Stimulated activated CD4-positive, alpha-beta T cell treated with anti-CD3 and anti-CD28 coated beads, Interleukin-12 subunit alpha, Interleukin-12 subunit beta, amount 100 ng/mL, for 48 hours (primary cell): ENCODE measurements at places on chromosomes 2 and 18.

- DNase-seq, result no peak
Measured at GRCh38 chr2:50225021-50225928, 806.7 kb downstream of the NRXN1 start.

DNA sequence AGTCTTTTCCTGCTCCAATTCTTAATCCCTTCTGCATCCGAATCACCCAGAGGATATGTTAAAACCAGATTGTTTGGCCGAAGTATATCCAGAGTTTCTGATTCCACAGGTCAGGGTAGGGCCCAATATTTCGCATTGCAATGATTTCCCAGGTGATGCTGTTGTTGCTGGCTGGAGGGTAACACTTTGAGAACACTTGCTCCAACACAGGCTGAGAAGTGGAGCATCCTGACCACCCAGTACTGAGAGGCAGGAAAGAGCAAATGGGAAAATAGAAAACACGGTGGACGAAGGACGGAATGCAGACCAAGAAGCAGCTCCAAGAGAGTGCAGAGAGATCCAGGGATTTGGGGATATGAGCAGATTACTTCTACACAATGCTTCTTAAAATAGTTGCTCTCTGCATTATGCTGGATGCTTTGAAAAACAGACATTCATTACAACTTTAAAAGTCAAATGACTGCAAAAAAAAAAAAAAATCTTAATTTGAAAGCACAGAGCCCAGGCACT is 362.2 kb upstream of the SLC14A2 start:
- no peak for DNase-seq

GRCh38 chr2:211133766-211134165 is 577.4 kb downstream of the CPS1 start:
- no peak for DNase-seq

DNA sequence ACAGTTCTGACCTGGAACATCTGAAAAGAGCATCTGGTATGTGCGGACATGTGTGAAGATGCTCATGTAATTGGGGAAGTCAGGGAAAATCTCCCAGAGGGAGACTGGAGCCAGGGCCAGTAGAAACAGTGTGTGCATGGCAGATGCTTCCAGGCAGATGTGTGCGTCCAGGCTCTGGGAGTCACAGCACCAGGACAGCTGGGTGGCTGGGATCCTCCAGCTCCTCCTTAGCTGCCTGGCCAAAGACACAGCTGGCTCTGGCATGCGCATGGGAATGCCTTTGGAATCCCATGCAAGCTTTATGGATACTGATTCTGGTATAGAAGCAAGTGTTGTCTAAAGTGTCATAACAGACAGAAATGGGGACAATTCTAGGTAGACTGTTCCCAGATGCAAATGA is 369.7 kb downstream of the INSIG2 start:
- no peak for DNase-seq

GRCh38 chr2:74436848-74437695 is 4.7 kb downstream of the RTKN start:
- DNase-seq, result no peak

GRCh38 chr18:25327584-25327983 is 24.4 kb downstream of the ZNF521 start:
- DNase-seq, result no peak

DNA sequence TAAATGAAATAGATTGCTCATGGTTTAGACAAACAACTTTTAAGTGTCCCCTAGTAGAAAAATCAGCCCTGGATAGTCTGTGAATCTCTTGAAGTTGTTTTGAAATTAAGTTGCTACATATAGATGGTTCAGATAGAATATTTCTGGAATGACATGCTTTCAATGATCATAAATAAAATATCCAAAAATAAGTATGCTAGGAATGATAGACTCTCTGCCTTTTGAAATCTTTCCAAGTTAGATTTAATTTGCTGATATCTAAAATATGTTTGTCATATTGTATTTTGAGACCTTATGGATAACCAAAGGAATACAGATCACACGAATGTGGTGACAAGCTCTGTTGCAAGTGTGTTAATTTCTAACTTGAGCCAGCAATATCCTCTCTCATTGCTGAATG is 488.7 kb downstream of the THSD7B start:
- no peak for DNase-seq

DNA sequence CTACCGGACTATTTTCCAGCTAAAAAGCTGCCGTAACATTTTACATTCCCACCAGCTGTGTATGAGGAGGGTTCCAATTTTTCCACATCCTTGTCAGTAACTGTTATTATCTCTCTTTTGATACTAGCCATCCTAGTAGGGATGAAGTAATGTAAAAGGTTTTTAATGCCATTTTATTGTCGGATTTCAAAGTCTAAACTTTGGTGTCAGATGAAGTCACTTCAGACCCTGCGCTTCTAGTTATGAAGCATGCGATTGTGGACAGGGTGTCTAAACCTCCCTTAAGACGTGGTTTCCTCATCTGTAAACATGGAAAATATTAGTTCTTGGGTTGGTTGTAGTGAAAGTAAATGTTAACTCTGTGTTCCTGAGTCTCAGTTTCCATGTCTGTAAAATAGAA is 4.7 kb downstream of the DGKD start:
- no peak for DNase-seq

DNA sequence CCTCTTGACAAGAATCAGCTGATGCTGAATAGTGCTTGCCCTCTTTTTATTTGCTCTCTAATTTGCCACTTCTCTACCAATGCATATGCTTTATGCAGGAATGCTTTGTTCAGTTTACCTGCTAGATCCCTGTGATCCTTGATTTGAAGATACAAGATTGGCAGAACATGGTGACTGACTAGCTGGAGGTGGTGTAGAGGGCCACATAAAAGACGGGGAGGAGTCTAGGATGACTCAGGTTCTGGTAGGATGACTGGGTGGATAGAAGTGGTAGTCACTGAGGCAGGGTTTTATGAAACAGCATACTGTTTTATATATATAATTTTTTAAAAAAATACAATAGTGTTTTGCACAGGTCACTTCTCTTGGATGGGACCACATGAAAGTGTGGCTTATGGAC is 6.3 kb upstream of the ADGRF3 start:
- DNase-seq, result peak; percentile 43
